ENCODE measurements at places on chromosomes 5 and 9.
A peak's percentile ranks its signal among the peaks of the same experiment; 100 is the strongest.

- DNase-seq: no peak
Measured at GRCh38 chr5:123119334-123119986, 30.4 kb downstream of the PRDM6 start.

GRCh38 chr5:92518318-92518904 lies 1062.6 kb downstream of the NR2F1-AS1 start:
- DNase-seq: peak; percentile 82

DNA sequence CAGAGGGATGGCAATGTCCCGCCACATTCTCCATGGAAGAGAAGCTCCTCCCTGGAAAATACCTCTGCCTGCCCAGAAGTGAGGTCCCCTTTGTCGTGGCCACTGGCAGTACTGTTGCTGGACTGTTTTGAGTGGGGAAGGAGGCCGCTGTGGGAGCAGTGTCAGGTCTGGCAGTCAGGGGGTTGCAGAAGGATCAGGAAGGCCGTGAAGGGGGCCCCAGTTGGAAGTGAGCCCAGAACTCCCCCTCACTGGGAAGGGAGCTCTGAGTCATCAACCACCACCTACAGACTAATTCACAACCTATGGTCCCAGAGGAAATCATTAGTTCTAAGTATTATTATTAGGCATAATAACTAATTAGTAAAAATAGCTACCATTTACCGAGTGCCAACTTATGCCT lies 200.4 kb downstream of the TTLL11 start:
- DNase-seq: no peak

DNA sequence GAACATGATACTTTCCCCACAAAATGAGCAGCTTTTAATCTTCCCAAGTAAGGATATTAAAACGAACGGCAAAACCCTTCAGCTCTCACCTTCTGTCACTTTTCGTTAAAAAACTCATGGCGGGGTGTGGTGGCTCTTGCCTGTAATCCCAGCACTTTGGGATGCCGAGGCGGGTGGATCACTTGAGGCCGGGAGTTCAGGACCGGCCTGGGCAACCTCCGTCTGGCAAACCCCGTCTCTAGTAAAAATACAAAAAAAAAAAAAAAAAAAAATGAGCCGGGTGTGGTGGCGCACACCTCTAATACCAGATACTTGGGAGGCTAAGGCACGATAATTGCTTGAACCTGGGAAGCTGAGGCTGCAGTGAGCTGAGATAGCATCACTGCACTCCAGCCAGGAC lies 902 bp downstream of the TMED9 start:
- DNase-seq: no peak

GRCh38 chr9:37104183-37104889 lies 16.0 kb upstream of the ZCCHC7 start:
- no peak for DNase-seq

- no peak for DNase-seq
Measured at GRCh38 chr5:178237431-178238312, 5.1 kb upstream of the PHYKPL start.

DNA sequence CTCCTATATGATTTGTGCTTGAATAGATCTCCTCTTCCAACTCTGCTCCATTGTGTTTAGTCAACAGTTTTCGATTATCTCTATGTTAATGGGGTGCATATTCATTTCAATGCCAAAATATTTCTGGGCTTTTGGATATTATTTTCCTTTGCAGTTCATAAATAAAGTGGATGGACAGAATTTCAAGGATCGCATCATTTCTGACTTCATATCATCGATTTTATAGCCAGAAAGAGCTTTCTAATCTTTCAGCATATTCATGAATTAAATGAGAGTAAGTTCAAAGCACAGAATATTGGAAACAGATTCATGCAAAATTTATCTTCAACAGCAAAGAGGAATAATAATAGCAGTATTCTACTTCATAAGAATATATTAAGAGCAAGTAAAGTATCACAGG lies 60.0 kb upstream of the MINAR2 start:
- no peak for DNase-seq

- DNase-seq: no peak
Measured at GRCh38 chr9:116090030-116090770, 63.4 kb upstream of the PAPPA start.

- no peak for DNase-seq
Measured at GRCh38 chr5:122770477-122770876, 4.4 kb upstream of the SNX2 start.

DNA sequence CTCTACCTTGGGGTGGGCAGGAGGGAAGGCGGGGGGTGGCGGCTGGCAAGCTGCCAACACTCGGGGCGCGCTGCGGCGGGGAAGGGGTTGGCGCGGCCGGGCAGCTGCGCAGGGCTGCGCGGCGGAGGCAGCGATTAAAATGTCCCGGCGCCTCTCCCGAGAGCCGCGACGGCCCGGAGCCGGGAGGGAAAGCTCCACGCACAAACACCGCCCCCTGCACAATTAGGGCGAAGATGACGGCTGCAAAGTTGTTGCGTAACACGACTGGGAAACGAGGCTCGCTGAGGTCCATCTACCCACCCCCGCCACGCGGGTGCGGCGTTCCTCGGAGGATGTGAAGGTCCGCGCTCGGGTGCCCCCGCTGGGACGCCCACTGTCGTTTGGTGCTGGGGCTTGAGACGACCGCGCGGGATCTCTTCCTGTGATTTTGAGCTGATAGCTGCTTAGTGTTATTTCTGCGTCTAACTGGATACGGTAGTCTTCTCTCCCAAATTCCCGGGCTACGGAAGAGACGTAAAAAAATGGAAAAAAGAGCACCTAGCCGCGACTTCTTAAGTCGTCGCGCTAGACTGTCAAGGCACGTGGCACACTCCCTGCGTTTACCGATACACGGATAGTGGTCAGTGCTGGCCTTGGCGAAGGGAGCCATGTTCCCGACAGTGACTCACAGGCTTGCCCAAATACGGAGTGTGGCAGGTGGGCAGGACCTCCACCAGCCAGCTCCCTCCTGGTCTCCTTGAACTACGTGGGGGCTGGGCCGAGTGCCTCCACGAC lies 958 bp upstream of the NFIL3 start:
- DNase-seq: peak; percentile 46

DNA sequence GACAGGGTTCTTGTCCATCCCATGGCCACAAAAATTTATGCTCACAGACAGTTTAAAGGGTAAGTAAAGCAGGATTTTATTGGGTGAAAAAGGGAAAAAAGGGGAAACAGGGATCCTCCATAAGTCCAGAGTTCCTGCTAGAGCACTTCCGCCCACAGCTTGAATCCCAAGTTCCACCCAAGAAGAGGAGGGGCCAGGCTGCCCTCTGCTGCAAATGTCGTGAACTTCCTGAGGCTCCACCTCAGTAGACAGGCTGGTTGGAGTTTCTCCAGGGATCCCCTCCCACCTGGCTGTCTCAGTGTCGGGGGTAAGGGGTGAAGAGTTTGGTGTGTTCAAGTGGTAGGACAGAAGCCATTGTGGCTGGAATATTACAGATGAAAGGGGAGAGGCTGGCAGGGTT lies 275.0 kb upstream of the SGCD start:
- no peak for DNase-seq

- no peak for DNase-seq
Measured at GRCh38 chr5:80967500-80968181, 7.5 kb downstream of the RASGRF2 start.

- DNase-seq: no peak
Measured at GRCh38 chr5:136015966-136016650, 12.7 kb upstream of the TGFBI start.

- DNase-seq: no peak
Measured at GRCh38 chr5:93385655-93386054, 195.4 kb downstream of the NR2F1-AS1 start.

GRCh38 chr9:16825971-16826625 lies 44.4 kb downstream of the BNC2 start:
- no peak for DNase-seq

DNA sequence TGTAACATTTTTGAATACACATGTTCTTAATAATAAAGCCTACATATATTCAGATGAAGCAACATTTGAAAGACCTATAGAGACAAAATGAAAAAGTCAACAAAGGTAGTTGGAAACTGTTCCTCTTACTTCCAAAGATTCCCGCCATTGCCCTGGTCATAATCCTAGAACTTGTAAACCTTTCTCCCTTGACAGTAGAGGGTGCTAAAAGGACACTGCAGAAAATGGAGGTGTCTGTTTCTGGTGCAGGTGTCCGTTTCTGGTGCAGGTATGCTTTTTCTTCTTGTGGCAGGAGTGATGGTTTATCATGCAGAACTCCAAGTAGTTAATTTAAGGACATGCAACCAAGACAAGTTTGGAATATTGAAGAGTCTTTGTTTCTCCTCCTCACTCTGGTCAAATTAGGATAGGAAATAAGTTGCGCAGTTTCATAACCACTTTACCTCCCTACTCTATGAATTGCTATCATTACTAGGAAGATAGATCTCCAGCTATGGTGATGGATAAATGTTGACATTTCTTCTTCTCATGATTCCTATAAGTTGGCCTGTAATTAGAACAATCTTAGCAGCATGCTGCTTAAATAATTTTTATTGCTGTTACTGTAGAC lies 56.0 kb upstream of the FAM174A start:
- peak; percentile 78 for DNase-seq

DNA sequence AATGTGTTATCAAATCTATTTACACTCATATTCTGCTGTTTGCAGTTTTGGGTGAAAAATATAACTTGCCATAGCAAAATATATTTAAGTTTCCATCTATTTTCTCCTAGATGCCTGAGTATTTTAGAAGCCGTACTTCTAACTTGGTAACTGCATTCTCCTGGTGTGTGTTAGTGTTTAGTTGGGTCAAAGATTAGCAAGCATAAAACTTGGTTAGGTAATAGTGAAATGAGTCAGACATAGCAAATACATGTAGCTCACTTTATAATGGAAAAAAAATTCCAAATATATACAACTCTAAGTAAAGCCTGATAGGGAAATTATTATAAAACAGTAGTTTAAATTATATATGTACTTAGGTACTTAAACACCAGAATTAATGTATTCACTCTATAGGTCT lies 640.7 kb upstream of the ST8SIA4 start:
- DNase-seq: no peak

- DNase-seq: no peak
Measured at GRCh38 chr5:142319560-142320429, 5.0 kb downstream of the SPRY4 start.

DNA sequence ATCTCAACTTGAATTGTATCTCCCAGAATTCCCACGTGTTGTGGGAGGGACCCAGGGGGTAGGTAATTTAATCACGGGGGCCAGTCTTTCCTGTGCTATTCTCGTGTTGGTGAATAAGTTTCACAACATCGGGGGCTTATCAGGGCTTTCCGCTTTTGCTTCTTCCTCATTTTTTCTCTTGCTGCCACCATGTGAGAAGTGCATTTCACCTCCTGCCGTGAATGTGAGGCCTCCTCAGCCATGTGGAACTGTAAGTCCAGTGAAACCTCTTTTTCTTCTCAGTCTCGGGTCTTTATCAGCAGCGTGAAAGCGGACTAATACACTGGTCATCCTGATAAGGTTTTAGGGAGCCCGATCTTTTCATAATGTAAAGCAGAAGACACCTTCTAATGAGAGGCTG lies 687.0 kb upstream of the FTMT start:
- no peak for DNase-seq

DNA sequence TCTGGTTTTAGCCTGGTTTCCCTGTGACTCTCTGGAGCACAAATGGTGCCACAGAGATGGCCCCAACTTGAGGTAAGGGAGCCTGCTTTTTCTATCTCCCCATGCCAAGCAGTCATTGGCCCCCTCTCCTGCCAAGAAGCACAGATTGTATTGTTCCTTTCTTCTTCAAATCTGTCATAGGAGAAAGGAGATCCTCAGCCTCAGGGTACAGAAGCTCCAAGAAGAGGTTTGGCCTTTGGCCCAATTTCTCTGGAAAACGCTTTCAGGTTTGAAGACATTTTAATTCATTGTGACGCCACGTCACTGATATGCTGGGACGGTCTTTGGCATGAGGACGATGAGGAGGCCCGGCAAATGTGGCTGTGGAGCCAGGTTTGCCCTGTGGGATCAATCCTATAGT lies 29.2 kb upstream of the PANK3 start:
- DNase-seq: no peak

- DNase-seq: no peak
Measured at GRCh38 chr9:91782708-91783214, 167.3 kb downstream of the ROR2 start.

DNA sequence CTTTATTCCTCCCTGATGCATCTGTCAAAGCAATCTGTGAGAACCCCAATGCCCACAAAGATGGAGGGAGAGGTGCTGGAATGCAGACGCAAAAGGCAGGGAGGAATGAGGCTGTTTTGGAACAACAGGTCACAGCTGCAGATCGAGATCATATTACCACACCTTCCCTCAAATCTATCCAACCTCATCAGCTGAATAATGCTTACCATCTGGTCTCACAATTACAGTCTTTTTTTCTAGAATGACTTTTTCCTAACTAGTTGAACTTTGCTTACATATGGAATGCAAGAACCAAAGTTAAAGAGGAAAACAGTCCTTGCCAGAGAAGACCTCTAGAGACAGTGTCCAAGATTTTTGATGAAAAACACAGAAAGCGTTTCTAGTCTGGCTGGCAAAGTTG lies 158.1 kb downstream of the LPAR1 start:
- no peak for DNase-seq

DNA sequence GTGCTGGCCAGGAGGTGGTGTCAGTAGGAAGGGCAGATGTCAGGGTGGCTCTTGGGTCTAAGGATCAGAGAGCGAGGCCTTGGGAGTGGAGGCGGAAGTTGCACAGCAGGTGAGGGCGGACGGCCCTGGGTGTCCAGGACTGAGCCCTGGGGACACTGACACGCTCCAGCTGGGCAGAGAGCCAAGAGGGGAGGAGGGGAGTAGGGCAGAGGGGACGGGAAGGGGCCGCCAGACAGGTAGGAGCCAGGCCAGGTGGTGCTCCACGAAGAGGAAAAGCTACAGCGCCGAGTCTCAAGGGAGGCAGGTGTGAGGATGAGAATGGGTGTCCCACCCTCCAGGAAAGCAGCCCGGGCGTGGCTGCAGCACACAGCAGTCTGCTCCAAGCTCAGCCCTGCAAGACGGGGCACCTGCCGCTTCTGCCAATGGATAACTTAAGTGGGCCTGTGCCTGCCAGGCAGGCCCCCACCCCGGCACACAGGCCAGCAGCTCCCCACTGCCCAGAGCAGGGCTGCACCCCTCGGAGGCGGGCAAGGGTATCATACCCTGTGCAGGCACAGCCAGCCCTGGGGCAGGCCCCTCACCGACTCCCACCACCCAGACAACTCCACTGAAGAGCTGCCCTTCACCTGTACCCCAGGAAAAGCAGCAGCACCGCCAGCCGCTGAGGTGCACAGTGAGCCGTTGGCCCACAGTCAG lies 4.9 kb downstream of the TPRN start:
- peak; percentile 79 for DNase-seq

DNA sequence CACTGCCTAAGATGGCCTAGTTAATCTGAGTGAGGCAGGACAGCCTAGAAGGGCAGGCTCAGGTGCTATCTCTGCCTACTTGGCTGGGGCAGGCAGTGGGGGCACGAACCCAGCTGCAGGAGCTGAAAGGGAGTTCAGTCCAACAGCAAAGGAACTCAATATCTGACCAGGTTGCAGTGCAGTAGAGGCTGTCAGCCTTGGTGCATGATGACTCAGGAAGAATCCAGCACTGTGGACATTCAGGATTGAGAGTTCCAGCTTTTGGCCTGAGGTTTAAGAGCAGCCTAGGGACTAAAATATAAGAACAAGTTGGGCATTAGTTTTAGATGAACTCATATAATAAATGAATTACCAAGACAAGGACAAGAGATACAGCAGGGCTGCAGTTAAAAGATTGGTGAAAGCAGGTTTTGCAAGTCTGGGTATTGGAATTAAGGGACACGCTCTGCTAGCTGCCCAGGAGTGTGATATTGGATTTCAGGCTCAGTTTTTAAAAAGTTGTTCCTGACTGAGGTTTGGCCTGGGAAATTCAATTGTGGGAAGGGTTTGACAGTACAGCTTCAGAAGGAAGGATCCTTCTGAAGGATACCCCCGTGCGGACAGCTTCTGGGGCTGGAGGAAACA lies 64.7 kb upstream of the ATG10 start:
- no peak for DNase-seq

Measured in NCI-H748 treated with DMSO at 0.1 percent for 48 hours (cell line).